ENCODE measurements at places on chromosomes 11 and 22.

GRCh38 chr11:1932105-1932480 is 12.6 kb downstream of the TNNT3 start:
- DNase-seq: no peak

DNA sequence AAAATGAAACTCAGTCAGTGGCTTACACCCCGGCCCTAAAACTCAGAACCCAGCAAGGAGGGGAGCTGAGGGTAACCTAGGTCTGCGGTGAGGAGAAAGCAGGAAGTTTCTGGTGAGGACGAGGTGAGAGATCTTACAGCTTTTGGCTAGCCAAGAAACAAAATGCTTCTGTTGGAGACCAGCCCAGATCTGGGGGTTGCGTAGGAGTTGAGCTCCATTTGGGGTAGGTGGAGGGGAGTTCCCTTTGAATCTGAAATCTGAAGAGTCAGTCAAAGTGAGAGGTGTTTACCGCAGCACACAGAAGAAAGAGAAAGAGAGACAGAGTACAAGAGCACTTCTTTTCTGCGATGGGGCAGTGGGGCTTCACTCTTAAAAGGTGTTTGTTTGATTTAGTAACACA is 29.6 kb downstream of the EHF start:
- DNase-seq: peak; percentile 85

GRCh38 chr11:69702769-69703452 is 911 bp downstream of the FGF19 start:
- no peak for DNase-seq

DNA sequence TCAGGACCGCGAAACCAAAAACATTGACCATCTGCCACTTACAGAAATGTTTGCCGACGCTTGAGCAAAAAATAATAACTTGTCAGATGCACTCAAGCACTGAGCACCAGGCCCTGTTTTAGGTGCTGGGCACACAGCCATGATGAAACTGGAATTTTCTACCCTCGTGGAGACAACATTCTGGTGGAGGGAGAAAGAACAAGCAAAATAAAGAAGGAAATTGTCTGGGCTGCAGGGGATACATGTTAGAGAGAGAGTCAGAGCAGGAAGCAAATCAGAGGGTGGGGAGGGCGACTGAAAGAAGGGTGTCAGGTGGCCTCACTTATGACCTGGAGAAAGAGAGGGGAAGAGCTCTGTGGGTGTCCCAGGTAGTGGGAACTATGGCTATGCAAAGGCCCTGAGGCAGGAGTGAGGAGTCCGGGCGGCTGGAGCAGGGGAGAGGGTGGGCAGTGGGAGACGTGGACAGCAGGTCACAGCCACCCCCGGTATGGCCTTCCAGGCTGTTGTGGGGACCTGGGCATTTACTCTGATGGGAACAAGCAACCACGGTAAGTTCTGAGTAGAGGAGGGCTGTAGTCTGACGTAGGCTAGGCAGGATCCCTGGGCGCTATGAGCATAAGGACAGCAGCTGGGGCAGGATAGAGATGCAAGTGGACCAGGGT is 78.8 kb downstream of the MYEOV start:
- DNase-seq: no peak

- DNase-seq: no peak
These were observed 149.1 kb upstream of the RASSF10 start for GRCh38 chr11:12859872-12860657.

GRCh38 chr11:12110714-12111548 is 541 bp downstream of the MICAL2 start:
- DNase-seq: no peak

- DNase-seq: peak; percentile 9
These were observed 21.9 kb upstream of the POLD3 start for GRCh38 chr11:74570266-74571061.

GRCh38 chr11:45872651-45873356 is 12.6 kb upstream of the MAPK8IP1 start:
- DNase-seq: peak; percentile 41

GRCh38 chr11:70307176-70307575 is 36.7 kb downstream of the PPFIA1 start:
- DNase-seq: no peak

DNA sequence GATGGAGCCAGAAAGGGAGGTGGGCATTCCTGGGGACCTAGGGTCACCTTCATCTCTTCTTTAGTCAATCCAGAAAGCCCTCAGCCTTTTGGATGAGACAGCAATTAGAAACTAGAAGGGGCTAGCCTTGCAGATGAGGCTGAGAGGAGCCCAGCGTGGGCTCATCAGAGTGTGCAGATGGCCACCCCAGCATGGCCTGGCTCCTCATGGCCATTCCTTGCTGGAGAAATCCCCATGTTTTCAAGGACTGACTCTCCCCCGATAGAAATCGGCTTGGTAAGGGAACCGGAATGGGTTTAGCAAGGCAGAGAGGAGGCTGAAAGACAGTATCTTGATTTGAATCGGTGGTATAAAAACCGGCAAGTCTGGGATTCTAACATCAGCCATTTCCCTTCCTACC is 274.6 kb downstream of the BUD13 start:
- no peak for DNase-seq

DNA sequence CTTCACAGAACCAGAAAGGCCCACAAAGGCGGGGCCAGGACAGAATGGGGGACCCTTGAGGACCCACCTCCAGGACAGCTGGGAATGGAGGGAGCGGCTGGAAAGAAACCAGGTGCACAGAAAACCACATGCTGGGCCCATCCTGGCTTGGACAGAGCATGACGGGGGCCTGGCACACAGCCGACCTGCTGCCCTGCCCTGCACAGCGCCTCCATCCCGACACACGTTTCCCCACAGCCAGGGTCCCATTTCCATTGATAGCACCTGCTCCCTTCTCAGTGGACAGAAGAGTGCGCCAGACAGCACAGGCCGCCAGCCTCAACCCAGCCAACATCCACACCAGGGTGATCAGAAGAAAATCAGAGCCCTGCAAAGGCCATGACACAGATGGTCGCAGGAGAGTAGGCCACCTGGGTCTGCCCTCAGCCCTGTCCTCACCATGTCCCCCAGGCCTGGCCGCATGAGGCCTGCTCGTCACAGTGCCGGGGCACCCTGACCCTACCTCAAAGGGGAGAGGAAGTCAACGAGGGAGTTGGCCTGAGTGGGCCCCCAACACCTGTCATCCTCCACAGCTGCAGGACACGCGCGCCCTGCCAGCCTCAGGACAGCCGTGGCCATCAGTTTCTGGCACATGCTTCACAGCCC is 28.1 kb downstream of the BRD1 start:
- no peak for DNase-seq

DNA sequence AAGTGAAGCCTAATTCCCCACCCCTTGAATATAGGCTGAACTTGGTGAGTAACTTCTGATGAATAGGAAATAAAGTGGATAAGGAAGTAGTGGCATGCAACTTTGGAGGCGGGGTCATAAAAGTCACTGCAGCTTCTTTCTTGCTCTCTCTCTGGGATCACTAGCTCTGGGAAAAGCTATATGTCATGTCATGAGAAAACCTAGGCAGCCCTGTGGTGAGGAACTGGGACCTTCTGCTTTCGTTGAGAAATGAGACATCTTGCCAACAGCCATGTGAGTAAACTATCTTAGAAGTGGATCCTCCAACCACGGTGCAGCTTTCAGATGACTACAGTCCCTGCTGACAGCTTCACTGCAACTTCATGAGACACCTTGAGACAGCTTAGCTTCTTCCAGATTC is 15.7 kb downstream of the ZNF214 start:
- DNase-seq: no peak

DNA sequence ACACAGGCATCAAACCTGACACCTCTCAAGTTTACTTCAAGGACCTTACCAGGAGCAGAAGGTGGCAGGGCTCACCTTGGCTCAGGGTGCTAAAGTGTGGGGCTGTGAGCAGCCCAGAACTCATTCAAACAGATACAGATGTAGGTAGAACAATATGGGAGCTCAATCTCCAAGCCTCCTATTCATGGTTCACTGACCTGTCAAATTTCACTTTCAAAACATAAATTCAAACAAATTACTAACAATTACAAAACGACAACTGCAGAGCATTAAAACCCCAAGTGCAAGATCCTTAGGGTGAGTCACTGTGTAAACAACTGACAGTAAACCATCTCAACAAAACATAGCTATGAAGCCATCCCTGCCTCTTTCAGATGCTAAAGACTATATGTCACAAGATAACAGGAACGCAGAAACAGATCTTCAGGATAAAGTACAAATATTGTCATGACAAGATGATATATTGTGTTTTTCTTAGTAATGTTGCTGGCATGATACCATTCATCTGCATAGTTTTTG is 303.5 kb upstream of the ANO3 start:
- no peak for DNase-seq

GRCh38 chr11:97905101-97905500 is 1115.6 kb upstream of the CNTN5 start:
- no peak for DNase-seq

DNA sequence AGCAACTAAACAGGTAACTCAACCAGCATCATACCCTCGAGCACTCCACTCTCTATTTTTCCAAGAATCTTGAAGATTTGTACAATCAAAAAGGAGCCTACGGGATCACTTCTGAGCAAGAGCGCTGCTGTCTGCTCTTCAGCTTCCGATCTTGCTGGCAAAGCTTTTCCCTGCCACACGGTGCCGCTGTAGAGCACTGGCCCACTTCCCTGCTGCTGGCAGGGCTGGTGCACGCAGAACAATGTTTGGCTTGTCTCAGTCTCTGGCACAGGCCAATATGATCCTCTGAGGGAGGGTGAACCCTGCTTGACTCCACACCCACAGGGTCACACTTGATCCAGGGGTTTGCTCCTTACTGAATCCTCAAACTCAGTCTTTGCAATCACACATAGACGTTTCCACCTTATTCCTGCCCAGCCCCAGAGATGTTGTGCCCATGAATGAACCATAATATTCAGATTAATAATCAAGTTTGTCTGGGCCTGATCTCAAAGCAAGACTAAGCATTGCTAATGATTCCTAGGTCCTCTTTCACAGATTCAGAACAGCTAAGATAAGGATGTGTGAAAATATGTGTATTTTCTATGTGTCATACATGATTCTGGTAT is 536.6 kb downstream of the SOX6 start:
- no peak for DNase-seq

DNA sequence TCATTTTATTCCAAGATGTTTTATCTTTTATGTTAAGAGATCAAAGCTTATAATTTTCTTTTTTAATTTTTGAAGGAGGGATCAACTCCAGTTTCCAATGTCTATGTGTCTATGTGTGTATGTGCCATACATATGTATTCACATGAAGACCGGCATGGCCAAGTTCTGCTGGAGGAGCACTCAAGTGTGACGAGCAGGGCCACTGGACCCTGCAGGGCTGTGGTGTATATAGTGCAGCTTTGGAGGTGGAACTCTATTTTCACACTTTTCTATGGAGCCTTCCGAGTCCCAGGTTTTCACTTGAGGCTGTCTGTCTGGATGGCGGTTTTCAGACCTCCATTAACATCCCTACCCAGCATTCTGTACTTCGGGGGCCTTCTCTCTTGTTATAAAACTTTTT is 36.5 kb upstream of the TTC12 start:
- no peak for DNase-seq

GRCh38 chr11:14117632-14118031 is 155.1 kb downstream of the SPON1 start:
- no peak for DNase-seq

- DNase-seq: no peak
These were observed 74.6 kb upstream of the FAT3 start for GRCh38 chr11:92149996-92150395.

- no peak for DNase-seq
These were observed 2.2 kb downstream of the SLC35C1 start for GRCh38 chr11:45806937-45807791.

GRCh38 chr11:70756756-70757155 is 358.4 kb downstream of the CTTN start:
- no peak for DNase-seq

- no peak for DNase-seq
These were observed 7.4 kb downstream of the SYT13 start for GRCh38 chr11:45278714-45279113.

- no peak for DNase-seq
These were observed 30.8 kb downstream of the CCDC90B start for GRCh38 chr11:83255366-83255765.

DNA sequence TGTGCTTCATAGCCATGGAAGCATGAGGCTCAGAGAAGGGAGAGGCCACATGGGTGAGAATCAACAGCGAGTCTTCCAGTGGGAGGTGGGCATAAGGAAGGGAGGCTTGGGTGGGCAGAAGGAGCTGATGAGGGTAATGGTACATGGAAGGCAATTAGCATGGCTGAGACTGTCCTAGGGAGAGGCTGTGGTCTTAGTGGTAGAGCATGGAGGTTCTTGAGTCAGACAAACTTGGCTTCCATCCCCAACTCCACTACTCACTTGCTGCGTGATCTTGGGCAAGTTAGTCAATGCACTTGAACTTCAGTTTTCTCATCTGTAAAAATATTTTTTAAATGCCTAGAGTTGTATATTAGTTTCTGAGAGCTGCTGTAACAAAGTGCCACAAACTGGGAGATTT is 227.2 kb upstream of the E2F8 start:
- DNase-seq: no peak

DNA sequence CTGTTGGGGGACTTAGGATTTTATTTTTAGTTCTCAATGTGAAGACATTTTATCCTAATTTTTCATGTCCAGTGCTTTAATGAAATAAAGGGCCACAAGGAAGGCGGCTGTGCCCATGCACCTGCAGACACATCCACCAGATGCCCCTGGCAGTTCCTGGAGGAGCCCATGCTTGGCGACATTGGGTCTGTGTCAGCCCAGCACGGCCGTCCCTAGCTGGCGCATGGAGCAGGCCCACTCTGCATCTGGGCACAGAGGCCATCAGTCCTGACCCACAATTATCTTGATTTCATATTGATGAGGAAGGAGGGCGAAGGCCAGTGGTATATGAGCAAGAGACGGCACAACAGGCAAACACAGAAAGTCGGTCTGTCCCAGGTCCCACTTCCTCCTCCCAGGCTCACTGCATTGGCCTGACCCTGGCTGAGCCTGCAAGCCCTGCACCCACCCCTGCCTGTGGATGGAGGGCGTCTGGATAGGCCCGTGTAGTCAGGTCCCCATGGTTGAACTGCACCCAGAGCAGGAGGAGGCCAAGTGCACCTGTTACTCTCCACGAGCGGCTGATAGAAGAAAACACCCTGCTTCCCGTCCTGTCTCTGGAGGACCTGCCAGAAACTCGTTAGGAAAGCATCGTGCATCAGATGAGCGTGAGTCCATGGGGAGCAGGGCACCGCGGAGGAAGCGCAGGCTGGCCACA is 296.9 kb downstream of the BRD1 start:
- DNase-seq: no peak

GRCh38 chr11:102187416-102188151 is 77.3 kb downstream of the YAP1 start:
- no peak for DNase-seq

DNA sequence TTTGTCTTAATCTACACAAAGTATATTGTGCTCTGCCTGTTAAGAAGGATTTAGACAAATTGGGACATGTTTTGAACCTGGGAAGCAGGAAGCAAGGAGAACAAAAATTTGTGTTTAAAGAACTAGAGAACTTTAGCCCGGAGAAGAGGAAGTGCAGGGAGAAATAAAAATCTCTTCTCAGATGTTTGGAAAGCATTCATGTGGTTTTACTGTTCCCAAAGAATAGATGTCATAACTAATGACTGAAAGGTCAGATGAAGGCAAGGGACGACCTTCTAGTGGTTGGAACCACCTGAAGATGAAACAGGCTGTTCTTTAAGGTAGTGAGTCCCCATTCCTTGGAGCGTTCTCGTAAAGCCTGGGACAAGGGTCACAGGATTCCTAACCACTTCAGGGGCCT is 38.3 kb downstream of the IRAG1 start:
- no peak for DNase-seq

- no peak for DNase-seq
These were observed 296.1 kb downstream of the RAB38 start for GRCh38 chr11:87879118-87879517.

GRCh38 chr11:110410651-110411050 is 19.1 kb upstream of the FDX1 start:
- DNase-seq: no peak

- no peak for DNase-seq
These were observed 128.8 kb downstream of the SGSM3 start for GRCh38 chr22:40499209-40499623.

Measured in activated naive CD4-positive, alpha-beta T cell treated with anti-CD3 and anti-CD28 coated beads, Interleukin-2, amount 50 U/mL, for 72 hours (primary cell).